ENCODE measurements at places on chromosomes 4 and X.

GRCh38 chr4:71361476-71361875 lies 22.7 kb downstream of the SLC4A4 start:
- DNase-seq, result no peak

DNA sequence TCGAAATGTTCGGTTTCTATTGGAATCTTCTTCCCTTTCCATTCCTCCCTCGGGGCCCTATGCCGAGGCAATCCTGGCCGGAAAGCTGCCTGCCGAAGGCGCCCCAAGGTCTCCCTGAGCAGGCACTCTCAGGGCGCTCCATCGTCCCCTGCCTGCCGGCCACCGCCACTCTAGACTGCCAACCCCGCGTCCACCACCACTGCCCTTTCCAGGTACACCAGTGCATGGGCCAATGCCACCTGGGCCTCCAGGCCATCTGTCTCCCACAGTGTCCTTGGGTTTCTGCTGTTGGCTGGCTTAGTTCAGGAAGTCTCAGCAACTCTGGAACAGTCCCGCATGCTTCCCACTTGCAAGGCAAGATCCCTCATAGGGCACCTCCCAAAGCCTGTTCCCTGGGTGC lies 14.6 kb downstream of the CTAG1A start:
- no peak for DNase-seq

GRCh38 chrX:102892103-102892502 lies 45.0 kb upstream of the RAB40AL start:
- DNase-seq, result no peak

DNA sequence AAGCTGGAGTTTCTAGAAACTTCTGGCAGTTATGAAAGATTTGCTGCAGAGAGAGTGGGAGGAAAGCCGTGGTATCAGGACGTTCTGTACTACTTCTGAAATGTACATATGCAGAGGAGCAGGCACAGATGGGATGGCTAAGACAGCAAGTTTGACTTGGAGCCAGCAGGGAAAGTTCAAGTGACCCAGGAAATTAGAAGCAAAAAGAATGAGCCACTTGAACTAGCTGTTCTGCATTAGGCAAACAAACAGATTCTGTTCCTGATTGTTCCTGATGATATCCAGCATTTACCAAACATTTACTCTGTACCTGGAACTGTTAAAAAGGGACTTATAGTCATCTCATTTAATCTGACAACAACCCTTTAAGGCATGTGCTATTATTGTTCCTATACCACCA lies 41.4 kb upstream of the CXCL13 start:
- no peak for DNase-seq

DNA sequence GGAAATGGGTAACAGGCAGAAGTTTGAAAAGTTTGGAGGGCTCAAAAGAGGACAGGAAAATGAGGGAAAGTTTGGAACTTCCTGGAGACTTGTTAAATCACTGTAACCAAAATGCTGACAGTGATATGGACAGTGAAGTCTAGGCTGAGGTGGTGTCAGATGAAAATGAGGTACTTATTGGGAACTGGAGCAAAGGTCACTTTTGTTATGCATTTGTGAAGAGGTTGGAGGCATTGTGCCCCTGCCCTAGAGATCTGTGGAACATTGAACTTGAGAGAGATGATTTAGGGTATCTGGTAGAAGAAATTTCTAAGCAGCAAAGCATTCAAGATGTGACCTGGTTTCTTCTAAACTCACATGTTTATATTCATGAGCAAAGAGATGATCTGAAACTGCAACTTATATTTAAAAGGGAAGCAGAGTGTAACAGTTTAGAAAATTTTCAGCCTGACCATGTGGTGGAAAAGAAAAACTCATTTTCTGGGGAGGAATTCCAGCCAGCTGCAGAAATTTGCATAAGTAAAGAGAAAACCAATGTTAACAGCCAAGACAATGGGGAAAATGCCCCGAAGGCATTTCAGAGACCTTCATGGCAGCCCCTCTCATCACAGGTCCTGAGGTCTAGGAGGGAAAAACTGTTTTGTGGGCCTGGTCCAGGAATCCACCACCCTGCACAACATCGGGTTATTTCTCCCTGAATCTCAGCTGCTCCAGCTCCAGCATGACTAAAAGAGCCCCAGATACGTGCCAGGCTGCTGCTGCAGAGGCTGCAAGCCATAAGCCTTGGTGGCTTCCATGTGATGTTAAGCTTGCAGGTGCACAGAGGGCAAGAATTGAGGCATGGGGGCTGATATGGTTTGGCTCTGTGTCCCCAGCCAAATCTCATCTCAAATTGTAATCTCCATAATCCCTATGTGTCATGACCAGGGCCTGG lies 632.5 kb upstream of the GNPDA2 start:
- DNase-seq, result no peak
